ENCODE measurements at places on chromosomes 2 and 18. TPM values are rescaled to one million over a fixed set of nuclear protein-coding genes. Genes with fewer than 3 reads are reported as not detected.

TUBB8B gene
- not detected for total RNA-seq

PCARE gene
- total RNA-seq: 0.06 TPM

SLC23A3 gene
- 0.93 TPM for total RNA-seq

SLC4A5 gene
- total RNA-seq: 2.0 TPM

ST6GAL2 gene
- 0.45 TPM for total RNA-seq

KLHL14 gene
- 0.45 TPM for total RNA-seq

KCNS3 gene
- total RNA-seq: 1.1 TPM

DLX2 gene
- not detected for total RNA-seq

DPYSL5 gene
- total RNA-seq: not detected

TOGARAM2 gene
- total RNA-seq: 0.39 TPM

DPP4 gene
- 6.9 TPM for total RNA-seq

CNDP1 gene
- not detected for total RNA-seq

SGPP2 gene
- total RNA-seq: not detected

AGXT gene
- 0.32 TPM for total RNA-seq

CRYBA2 gene
- total RNA-seq: not detected

NEU4 gene
- total RNA-seq: 1.1 TPM

SERPINB8 gene
- total RNA-seq: 18.9 TPM

ERBB4 gene
- total RNA-seq: 0.45 TPM

CHST9 gene
- total RNA-seq: not detected

BMP10 gene
- not detected for total RNA-seq

OR6B2 gene
- total RNA-seq: not detected

DUSP2 gene
- total RNA-seq: 6.1 TPM

IL36A gene
- total RNA-seq: not detected

NCKAP1 gene
- 127 TPM for total RNA-seq

CTNNA2 gene
- not detected for total RNA-seq

HOXD10 gene
- 1.7 TPM for total RNA-seq

WDR75 gene
- 34.0 TPM for total RNA-seq

PPP1R7 gene
- total RNA-seq: 48.9 TPM

ABCG5 gene
- total RNA-seq: not detected

REG3G gene
- total RNA-seq: not detected

MDH1B gene
- total RNA-seq: 0.19 TPM

ARHGAP28 gene
- 9.1 TPM for total RNA-seq

C2orf42 gene
- 10.9 TPM for total RNA-seq

CSRNP3 gene
- 0.51 TPM for total RNA-seq

TACR1 gene
- 1.8 TPM for total RNA-seq
